Posterior cingulate gyrus (tissue), 11 donors: ENCODE measurements at places on chromosomes 13 and 19.

DNA sequence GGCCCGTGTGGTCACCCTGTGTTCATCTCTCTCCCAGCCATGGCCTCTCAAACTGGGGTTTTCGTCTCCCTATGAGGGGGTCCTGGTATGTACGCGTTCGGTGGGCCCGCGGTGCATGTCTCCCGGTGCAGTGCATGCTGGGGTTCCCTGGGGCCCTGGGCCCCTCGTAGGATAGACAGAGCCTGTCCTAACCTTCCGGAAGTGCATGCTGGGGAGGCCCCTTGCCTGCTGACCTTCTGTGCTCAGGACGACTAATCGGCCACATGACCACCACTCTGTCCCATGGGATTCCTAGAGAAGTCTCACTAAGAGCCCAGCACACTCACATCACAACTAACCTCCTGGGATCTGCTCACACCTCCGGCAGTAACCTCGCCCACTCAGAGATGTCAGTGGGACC lies 4.9 kb upstream of the USE1 start:
- DNase-seq: no peak

GRCh38 chr19:45125975-45126493 lies 33.1 kb downstream of the PPP1R37 start:
- DNase-seq: no peak

- DNase-seq: no peak
Measured at GRCh38 chr13:74056801-74057542, 77.2 kb downstream of the KLF12 start.

- DNase-seq: no peak
Measured at GRCh38 chr13:47680748-47681147, 320.3 kb downstream of the SUCLA2 start.

GRCh38 chr13:102911336-102911735 lies 65.5 kb downstream of the ERCC5 start:
- no peak for DNase-seq

GRCh38 chr13:50513300-50513877 lies 330.1 kb downstream of the DLEU7 start:
- DNase-seq: no peak

GRCh38 chr13:59363313-59363712 lies 800.4 kb downstream of the DIAPH3 start:
- no peak for DNase-seq

- no peak for DNase-seq
Measured at GRCh38 chr13:25927932-25928331, 123.9 kb downstream of the SHISA2 start.

- DNase-seq: peak; percentile 93
Measured at GRCh38 chr19:15264061-15264932, 32.0 kb upstream of the EPHX3 start.

DNA sequence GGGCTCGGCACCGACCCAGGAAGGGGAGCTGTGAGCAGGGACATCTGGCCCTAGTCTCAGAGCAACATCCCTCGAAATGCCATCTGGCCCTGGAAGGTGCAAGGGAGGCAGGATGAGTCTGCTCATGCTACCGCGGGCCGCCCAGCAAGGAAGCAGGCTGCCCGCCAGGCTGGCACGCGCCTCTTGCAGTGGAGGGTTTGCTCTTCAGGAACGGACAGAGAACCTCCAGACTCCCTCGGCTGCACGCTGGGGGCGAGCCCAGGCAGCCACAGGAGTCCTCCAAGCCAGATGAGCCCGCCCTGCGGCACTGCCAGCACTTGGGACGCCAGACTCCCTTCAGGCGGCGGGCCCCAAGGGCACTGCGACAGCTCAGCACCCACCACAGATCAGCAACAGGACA lies 10.1 kb upstream of the ATP8B3 start:
- DNase-seq: no peak

DNA sequence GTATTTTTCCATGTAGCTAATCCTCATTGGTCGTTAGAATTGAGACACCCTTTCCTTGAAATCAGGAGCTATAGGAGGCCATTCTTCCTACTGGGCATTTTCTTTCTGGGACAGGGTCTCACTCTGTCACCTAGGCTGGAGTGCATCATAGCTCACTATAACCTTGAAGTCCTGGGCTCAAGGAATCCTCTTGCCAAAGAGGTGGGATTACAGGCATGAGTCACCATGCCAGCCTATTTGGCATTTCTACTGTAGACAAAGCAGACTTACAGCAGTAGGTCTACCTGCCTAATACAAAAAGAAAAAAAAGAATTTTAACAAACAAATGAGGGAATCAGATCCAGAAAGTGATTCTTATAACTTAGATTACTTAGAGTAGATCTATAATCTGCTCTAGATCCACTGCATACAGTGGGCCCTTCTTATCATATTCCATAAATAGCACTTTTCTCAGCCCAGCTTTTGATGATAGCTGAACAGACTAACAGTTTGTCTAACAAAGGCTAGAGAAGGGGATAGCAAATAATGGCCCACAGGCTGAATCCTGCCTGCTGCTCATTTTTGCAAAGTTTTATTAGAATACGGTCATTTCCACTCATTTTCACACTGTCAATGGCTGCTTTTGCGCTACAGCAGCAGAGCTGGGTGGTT lies 36.7 kb upstream of the USPL1 start:
- no peak for DNase-seq

DNA sequence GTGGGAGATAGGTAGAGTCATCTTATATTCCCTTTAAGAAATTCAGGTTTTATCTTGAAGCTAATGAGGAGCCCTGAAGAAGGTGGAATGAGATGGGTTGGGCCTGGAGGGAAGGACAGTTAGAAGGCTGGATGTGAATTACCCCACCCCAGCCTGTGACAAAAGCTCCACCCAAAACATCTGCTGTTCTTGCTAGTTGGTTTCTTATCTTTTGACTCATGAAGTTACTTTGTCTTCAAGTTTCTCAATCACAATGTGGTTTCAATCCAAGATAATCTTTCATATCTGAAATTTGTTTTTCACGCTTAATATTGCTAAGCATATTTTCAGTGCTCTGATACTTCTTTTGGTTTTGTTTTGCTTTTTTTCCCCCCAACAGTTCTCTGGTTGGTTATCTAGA lies 38.3 kb upstream of the HMGB1 start:
- DNase-seq: no peak

GRCh38 chr13:108383667-108384066 lies 114.1 kb downstream of the TNFSF13B start:
- no peak for DNase-seq

DNA sequence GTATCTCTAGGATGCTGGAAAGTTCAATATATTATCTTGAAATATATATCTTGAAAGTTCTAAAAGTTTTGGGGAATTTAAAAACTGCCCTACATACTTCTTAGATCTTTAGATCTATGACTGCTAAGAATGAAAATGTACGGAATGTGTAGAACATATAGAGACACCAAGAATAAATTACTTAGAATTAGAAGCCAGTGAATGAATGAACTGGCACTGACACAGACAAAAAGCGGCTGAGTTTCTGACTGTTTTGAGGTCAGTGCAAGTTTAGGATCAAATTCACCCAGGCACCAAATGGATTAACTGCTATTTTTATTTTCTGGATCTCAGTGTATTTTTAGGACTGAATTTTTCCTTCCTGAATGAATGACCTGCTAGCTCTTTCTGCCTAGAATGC lies 411.2 kb downstream of the KCTD12 start:
- DNase-seq: no peak

GRCh38 chr13:87999240-87999700 lies 328.1 kb downstream of the SLITRK5 start:
- no peak for DNase-seq

GRCh38 chr19:44653977-44654774 lies 10.5 kb downstream of the PVR start:
- peak; percentile 39 for DNase-seq

DNA sequence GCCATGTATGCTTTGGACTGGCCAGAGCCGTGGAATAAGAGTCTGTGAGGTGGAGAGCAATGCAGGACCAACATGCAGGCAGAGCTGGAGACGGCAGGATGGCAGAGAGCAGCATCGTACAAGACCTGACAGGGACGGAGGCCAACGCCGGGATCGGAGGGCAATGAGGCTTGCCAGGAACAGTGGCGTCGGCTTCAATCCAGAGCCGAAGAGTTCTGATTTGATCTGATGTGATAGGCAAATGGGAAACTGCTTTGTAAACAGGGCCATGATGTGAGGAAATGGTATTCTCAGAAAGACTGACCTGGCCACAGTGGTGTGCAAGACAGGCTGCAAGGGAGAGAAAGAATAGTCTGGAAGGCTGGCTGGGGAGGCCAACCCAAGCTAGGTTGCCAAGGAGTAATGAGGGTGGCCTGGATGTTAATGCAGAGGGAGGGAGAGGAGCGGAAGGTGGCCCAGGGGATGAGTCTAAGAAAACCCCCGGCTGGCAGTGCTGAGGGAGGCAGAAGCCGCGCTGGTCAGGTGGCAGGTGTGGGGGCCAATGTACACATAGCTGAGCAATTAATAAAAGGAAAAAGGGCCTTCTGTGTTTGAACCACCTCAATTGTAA lies 26.7 kb downstream of the RCBTB2 start:
- no peak for DNase-seq

- no peak for DNase-seq
Measured at GRCh38 chr19:29836409-29836825, 24.6 kb downstream of the CCNE1 start.

- no peak for DNase-seq
Measured at GRCh38 chr13:73074014-73074413, 15.2 kb downstream of the KLF5 start.

- DNase-seq: no peak
Measured at GRCh38 chr13:111526922-111527321, 206.5 kb downstream of the TEX29 start.

GRCh38 chr13:25739376-25739775 lies 312.4 kb downstream of the SHISA2 start:
- DNase-seq: no peak

DNA sequence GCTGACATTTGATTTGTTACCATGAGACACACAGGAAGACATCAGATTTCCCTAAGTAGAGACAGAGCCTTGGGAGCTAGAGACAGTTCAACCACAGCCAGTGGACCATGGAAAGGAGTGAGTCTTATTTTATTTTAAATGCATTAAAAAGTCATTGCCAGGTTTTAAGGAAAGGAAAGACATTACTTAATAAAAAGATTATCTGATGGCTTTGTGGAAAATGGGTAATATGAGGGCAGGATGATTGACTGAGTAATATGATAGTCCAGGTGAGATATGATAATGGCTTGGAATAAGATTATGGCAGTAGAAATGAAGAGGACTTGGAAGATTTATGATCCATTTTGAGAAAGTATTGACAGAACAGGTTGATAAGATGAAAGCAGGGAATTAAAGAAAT lies 580.1 kb downstream of the GPC5 start:
- no peak for DNase-seq

GRCh38 chr13:84606616-84607015 lies 724.3 kb upstream of the SLITRK1 start:
- DNase-seq: no peak

DNA sequence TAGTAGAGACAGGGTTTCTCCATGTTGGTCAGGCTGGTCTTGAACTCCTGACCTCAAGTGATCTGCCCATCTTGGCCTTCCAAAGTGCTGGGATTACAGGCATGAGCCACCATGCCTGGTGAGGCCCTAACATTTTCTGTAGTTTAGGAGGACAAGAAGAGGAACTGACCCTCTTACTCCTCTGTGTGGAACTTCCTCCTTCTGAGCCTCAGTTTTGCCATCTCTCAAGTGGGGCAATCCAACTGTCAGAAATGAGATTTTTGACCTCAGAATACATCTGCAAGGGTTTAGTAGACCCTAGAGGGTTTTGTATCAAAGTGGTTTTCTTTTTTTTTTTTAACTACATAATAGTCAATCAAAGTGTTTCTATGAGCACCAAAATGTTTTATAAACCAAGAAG lies 2.4 kb downstream of the DKKL1 start:
- no peak for DNase-seq

DNA sequence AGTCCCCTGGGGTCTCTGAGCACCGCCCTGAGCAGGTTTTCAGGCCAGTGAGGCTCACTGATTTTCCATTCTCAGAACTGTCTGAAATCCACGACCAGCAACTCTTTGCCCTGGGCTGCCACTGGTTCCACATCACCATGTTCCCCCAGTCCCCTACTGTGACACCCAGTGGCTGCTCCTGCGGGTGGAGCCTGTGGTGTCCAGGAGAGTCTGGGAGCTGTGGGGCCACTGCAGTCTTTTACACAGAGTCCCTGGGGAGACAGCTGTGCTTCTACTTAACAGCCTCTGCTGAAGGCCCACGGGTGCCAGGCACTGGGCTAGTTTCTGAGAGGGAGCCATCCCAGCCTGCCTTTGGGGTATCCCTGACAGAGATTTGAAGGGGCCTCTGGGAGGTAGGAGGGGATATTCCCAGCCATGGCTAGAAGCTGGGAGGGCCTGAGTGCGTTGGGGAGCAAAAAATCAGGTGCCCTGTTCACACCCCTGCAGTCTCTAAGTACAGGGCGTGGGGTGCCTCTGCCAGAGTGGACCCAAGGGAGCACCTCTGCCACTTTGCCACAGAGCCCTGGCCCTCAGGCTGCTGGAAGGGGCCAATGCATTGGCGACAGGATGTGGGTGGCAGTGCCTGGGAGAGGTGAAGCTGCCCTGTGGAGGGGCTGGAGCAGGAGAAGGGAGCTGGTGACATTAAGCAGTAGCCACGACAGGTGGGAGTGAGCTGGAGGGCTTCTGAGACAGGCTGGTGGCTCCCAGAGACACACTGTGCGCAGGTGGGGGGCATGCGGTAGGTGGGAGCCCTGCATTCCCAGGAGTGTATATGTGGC lies 200.2 kb upstream of the ZNF536 start:
- peak; percentile 32 for DNase-seq

DNA sequence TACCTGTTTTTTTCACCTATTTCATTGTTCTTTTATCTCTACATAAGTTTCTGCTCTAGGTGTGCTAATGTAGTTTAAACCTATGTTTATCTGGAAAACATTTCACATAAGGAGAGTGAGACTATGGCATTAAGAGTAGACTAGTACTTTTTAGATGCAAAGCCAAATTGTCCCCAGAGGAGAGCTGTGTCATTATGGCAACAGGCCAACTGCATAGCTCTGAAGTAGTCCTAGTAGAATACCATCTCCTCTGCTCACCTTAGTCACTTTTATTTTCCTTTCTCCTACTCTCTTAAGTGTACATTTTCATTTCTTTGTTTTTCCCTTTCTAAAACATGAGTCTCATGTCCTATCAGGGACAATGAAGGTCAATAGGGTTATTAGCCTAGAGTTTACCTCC lies 123.1 kb downstream of the ITGBL1 start:
- no peak for DNase-seq

DNA sequence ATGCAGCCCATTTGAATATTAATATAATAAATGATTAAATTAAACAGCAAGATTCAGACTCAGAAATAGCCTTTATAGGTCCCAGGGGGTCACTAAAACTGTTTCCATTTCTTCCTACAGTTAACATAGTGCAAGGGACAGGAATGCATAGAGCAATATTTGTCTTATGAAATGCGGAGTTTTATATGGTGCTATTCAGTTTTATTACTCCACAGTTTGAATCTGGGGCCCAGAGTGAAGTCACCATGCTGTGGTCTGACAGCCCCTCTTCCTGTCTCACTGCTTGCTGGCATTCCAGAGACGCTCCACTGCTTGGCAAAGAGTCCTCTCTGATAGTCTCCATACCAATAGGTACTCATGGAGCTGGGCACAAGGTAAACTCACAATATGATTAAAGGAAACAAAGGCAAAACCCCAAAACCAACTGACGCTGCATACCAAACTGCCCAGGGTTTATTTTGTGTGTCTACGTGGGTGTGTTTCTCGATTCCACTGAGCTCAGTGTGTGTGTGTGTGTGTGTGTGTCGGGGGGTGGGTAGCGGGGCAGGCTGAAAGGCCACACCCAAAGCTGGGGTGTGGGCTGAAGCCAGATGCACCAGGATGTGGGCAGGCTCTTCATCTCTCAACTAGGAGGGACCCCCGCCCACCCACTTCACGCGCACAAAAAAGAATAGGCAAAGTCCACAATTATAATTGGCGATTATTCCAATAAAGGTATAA lies 277.9 kb downstream of the TSHZ3 start:
- DNase-seq: no peak

GRCh38 chr13:50905256-50905655 lies 4.3 kb upstream of the RNASEH2B start:
- DNase-seq: no peak
